Osteocyte (in vitro differentiated cells): ENCODE measurements at places on chromosomes 1 and 21. TPM values are rescaled to one million over a fixed set of nuclear protein-coding genes. Genes with fewer than 3 reads are reported as not detected.

SPATA21 gene
- not detected in 2 replicates for total RNA-seq

DNA sequence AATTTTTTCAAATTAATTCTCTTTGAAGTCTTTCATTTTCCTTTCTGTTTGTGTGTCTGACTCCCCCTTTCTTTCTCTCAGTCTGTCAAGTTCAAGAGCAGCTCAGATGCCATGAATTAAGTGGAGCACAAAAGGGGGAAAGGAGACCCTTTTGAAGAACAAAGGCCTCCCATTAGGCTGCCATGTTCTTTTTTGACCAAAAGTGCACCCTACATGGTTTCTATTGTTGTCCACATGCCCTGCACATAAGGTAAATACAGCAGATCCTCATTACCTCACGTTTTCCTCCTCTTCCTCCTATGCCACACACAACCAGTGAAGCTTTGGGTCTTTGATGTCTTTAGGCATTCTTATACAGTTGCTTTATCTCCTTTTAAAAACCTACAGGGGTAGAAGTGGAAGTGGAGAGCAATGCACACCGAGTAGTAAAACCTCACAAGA, 47.7 kb downstream of the POU2F1 start:
- no peak for DNase-seq

DNA sequence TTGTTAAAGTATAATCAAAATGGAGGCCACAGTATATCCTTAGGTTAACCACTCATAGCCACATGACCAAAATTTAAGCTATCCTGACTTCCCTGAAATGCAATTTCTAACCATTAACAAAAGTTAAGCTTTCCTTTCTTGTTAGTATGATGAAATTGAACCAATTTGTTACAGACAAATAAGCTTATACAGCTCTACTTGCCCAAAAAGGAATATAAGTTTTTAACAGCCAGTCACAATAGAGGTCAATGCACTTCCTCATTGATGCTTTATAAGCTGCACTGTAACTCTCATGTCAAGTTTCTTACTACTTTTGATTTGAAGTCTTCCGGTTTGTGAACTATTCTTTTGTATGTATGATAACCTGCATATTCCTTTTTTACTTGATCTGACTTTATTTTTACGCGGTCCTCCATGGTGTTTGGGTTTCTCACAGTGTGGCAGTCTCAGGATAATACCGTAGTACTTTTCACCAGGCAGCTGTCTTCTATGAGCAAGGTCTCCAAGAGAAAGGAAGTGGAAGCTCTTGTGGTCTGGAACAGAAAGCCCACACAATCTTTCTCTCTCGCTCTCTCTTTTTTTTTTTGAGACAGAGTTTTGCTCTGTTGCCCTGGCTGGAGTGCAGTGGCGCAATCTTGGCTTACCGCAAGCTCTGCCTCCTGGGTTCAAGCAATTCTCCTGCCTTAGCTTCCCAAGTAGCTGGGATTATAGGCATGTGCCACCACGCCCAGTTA, 331.6 kb downstream of the SRGAP2C start:
- DNase-seq: no peak

- DNase-seq: no peak
Measured at GRCh38 chr1:95504321-95504720, 270.3 kb downstream of the RWDD3 start.

DNA sequence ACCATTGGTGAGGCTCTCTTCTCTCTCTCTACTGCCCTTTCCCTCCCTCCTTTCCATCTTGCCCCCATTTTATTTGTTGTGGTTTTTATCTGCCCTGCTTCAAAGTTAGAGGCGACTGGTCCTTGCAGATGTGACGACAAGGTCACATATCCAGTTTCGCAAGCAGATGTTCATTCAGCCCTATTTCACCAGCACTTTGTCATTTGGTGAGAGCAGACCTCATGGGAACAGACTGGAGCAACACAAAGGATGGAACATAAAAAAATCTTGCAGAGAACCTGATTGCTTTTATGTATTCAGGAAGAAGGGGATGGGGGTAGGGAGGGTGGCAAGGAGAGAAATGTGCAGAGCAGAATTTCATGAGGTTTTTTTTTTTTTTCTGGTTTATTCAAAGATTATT, 84.3 kb downstream of the ELAVL4 start:
- DNase-seq: no peak

DNA sequence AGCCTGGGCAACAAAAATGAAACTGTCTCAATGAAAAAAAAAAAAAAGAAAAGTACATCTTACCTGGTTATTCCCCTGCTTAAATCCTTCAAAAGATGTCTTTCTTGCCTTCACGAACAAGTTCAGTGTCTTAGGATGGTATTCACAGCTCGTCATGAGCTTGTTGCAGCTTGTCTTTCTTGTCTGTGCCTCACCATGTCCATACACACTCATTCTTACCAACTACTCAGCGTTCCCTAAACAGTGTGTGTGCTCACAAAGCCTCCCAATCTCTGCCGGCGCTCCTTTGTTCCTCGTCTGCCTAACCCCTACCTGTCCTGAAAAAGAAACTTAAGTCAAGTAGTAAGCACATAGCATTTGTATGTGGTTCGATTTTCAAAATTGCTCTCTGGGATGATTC, 31.1 kb downstream of the UBE4B start:
- no peak for DNase-seq

GRCh38 chr1:85022700-85023099, 25.6 kb downstream of the MCOLN3 start:
- DNase-seq: no peak

PTPN22 gene
- not detected in 2 replicates for total RNA-seq

DNA sequence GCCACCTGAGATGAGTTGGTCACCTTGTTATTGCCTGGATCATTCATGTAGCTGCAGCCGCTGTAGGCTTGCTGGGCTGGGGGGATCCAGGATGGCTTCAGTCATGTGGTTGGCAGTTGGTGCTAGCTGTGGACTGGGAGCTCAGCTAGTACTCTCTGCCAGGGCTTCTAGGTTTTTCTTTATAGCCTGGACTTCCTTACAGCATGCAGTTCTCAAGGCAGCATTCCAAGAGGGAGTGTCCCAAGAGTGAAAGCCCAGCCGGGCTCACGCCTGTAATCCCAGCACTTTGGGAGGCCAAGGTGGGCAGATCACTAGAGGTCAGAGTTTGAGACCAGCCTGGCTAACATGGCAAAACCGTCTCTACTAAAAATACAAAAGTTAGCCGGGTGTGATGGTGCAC, 23.7 kb upstream of the ACTL8 start:
- DNase-seq: no peak

- no peak for DNase-seq
Measured at GRCh38 chr1:34354367-34354766, 177.7 kb downstream of the C1orf94 start.

PTPRU gene
- total RNA-seq: 3.5 and 4.8 TPM in 2 replicates

DNA sequence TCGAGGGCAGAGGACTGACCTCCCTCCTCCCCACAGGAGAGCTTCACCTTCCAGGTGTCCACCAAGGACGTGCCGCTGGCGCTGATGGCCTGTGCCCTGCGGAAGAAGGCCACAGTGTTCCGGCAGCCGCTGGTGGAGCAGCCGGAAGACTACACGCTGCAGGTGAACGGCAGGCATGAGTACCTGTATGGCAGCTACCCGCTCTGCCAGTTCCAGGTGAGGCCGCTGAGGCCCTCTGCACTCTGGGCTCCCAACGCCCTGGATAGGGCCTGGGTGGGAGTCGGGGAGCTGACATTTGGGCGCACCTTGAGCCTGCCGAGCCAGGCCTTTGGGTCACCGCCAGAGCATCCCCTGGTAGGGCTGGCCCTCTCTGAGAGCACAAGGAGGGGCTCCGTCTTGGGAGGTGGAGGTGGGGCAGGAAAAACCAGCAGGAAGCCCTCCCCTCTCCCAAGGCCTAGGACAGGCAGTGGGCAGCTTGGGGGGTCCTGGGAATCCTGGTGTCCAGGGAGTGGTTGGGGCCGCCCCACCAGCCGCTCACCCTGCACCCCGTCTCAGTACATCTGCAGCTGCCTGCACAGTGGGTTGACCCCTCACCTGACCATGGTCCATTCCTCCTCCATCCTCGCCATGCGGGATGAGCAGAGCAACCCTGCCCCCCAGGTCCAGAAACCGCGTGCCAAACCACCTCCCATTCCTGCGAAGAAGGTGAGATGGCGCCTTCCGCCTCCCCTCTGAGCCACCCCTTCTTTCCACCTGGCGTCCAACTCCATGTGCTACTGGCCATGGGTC, 65.1 kb downstream of the PIK3CD start:
- DNase-seq: no peak

DNA sequence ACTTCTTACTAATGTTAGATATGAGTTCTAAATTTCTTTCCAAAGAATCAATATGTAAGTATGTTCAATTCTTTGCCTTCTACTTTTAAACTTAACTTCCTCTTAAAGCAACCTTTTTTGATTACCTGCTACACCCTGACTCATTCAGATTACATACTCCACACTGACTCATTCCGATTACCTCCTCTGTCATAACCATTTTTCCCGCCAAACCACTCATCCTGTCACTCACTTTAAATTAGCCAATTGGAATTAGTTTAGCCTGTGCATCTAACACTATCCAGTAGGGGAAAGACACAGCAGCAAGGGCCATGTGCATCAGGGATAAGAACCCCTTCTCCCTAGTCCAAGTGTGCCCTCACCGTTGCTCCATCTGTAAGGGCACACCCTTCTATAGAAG, 815.5 kb downstream of the BRINP3 start:
- no peak for DNase-seq

DNA sequence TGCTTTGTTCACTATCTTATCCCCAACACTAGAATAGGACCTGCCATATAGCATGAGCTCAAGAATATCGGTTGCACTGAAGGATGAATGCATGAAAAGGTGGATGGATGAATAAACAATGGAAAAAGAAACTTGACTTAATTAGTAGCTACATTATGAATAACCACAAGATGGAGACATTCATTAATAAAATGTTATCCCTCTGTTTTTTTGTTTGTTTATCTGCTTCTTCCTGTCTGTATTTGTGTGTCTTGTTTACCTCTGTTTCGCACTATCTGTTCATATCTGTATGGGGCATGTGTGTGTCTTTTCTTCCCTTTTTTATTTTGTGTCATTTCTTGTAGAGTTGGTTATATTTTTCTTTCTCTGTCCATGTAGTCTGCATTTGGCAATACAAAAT, 1.1 kb upstream of the OR14I1 start:
- no peak for DNase-seq

PPT1 gene
- total RNA-seq: 62.6 and 72.1 TPM in 2 replicates

SH2D5 gene
- total RNA-seq: 0.18 and 0.46 TPM in 2 replicates

- DNase-seq: no peak
Measured at GRCh38 chr1:91803847-91804545, 82.0 kb downstream of the TGFBR3 start.

GRCh38 chr1:178115260-178115659, 21.4 kb downstream of the RASAL2 start:
- DNase-seq: no peak

FLG2 gene
- total RNA-seq: not detected in 2 replicates

DNA sequence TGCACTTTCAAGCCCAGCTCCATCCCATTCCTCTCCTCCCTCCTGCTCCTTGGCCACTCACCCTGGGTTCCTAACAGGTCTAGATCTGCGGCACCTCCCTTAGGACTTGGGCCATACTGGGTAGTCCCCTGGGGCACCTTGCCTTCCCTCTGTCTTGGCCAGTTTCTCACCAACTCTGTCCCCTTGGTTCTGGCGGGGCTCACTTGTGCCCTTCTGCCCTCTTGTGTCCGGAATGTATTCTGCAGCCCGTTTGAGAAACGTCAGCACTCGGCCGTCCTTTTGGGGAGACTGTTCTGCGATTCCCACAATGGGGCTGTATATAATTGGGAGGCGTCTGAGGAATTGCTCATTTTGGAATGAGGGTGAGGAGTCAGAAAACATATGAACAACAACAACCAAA, 162.4 kb downstream of the ZSCAN20 start:
- peak; percentile 82 for DNase-seq

DNA sequence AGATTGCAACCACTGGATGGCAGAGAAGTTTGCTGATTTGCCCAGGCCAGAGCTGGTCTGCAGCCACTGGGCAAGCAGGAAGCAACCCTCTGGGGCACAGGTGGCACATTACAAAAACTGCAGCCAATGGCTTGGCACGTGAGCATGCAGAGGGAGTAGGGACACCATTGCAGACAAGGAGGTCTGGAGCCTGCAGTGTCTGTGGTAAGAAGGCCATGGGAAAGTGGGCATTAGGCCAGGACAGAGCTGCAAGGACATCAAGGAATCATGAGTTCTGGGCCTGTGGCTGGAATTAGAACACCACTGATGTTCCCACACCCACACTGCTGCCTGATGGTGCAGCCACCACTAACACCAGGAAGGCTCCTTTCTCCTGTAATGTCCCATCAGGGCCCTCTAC, 113.0 kb downstream of the TSEN15 start:
- DNase-seq: no peak

DNA sequence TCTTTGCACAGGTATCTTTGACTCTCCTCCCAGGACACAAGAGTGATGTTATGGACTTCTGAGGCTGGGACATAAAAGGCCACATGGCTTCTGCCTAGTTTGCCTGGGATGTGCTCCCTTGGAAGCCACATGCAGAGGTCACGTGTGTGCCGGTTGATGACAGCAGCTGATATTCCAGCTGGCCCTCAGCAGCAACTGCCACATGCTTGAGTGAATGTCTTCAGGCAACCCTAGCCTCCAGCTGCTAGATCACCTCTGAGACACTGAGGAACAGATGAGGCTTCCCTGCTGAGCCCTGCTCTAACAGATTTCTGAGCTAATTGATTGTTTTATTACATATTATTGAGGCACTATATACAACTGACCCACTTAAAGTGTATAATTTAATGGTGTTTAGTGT, 11.6 kb upstream of the AKR7A3 start:
- DNase-seq: no peak

GRCh38 chr1:213070406-213070805, 19.4 kb downstream of the RPS6KC1 start:
- DNase-seq: no peak

DNA sequence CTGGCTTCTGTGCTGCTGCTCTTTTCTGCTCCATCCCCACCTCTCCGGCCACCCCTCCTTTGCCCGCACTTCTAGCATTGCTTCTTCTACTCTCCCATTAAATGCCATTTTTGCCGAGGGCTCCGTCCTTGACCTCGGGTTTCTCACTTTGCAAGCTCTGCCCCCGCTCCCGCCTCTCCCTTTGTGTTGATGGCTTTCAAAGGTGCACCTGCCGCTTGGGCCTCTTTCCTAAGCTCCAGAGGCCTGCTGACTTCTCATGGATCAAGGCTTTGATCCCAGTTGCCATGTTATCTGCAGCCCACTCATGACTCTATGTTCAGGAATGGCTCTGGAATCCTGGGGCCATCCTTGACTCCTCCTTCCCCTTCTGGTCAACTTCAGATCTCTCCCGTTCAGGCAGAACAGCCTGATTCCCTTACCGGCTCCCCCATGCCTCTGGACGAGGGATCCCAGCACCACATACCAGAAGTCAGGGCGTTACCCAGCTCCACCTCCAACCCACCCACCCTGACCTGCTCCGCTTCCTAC, 54.3 kb downstream of the TLR5 start:
- DNase-seq: no peak

LMOD1 gene
- 15.1 and 15.9 TPM in 2 replicates for total RNA-seq
